Putamen (tissue), 1 donor: ENCODE measurements at places on chromosomes 16 and 17.

DNA sequence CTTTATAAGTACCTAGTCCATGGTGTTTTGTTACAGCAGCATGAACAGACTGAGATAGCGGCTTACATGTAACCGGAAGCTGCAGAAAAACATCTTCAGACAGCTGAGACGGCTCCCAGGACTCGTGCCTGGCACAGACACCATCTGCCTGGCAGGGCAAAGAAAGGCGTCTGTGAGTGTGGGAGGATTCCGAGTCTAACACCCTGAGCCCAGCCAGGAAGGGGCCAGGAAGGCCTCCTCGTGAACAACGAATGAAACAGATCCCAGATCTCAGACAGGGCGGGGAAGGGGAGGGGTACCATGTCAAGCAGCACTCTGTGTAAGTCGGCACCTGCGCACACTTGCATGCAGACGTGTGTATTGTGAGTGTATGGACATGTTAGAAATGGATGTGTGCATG lies 4.4 kb upstream of the CSNK1D start:
- no peak for DNase-seq

DNA sequence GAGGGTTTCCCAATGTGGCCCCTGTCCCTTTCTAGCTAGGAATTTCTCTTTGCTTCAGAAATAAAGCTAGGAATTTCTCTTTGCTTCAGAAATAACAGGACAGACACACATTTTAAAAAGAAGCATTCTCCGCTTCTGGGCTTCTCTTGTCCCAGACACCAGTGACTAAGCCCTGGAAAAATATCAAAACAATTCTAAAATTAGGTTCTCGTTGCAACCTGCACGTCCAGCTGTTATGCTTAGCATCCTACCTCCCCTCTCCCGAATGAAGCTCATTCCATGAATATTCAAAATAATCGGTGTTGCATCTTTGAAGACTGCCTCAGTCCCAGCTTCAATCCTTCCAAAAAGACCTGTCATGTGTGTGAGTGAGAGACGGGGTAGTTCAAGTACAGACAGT lies 45.6 kb upstream of the WSCD1 start:
- no peak for DNase-seq

DNA sequence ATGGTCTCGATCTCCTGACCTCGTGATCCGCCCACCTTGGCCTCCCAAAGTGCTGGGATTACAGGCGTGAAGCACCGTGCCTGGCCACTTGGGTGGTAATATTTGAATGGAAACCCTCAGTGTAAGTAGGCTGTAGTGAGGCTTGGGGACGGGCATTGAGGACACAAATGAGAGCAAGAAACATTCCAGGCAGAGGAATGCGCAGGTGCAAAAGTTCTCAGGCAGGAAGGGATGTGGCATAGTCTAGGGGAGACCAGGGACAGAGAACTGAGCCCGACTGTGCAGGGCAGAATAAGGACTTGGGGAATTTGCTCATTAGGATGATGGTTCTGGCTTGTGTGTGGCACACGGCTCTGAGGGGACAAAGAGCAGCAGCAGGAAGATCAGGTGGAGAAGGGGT lies 54.8 kb downstream of the GRB2 start:
- DNase-seq = no peak

DNA sequence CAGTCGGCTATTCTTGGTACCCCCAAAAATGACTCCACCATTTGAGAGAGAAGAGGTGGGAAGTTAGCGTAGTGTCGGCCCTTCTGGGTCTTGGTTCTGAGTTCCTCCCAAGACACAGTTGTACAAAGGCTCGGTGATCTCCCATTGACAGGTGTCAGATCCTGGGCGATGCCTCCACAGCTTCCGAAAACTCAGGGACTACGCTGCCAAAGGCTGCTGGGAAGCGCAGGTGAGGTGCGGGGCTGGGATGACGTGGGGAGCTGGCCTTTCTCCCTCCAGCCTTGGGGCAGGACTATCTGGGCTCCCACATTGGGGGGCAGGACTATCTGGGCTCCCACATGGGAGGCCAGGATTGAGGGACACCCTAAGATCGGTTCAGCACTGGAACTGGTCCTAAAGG lies 10.4 kb downstream of the CCNF start:
- no peak for DNase-seq

- DNase-seq = no peak
Observed at GRCh38 chr17:40108970-40109824, 8.8 kb upstream of the NR1D1 start.

DNA sequence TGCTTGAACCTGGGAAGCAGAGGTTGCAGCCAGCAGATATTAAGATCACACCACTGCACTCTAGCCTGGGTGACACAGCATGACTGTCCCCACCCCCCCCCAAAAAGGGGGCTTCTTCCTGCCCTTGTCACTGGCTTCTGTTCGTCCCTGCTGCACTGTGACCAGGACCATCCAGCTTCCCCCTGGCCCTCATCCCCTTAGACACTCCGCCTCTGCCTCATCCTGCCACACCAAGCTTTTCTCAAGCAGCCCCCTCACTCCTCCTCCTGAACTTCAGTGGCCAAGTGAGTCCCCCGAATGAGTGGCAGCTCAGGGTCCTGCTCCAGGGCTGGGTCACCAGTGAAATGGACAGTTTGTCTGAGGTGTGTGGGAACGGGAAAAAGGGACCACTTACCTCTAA lies 177.3 kb downstream of the CPPED1 start:
- DNase-seq = no peak

GRCh38 chr16:85416228-85417109 lies 196.7 kb upstream of the GSE1 start:
- no peak for DNase-seq

DNA sequence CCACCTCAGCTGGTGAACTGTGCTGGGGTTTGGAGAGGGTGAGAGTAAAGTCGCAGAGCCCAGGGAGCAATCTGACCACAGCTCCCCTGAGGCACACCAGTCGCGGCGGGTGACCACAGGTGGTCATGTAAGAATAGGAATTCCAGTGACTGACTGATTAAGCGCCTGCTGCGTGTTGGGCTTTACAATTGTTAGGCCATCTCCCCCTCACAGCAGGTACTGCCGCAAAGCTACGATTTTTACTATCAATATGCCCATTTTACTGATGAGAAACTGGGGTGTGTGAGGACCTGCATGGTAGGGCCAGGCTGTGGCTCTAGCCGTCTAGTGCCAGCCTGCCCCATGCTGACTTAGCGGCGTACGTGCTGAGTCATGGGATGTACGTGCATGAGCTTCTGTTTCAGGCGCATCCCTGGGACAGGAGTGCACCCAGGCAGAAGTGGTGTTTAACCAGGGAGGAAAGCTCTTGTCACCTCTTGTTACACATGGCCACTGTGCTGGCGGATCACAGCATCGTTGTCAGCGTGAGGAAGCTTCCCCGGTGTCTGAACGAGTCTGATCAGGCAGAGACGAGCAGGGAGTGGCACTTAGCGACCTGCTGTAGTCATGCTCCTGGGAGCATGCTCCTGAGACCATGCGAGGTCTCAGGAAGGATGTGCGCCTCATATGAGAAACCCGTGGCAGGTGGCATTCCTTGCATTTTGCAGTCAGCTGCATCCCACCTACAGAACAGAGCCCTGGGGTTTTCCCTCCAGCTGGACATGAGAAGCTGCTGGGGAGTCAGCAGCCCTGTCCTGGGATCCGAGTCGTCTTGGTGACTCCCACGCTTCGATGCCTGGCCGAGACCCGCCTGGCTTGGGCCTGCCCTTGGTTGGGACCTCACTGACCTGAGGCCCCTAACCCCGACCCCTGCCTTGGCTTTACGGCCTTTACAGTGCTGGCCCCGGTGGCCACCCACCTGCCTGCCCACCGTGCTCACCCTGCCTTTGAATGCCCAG lies 163.7 kb upstream of the CHMP6 start:
- no peak for DNase-seq

GRCh38 chr17:59298521-59298920 lies 32.9 kb upstream of the YPEL2 start:
- DNase-seq = no peak

GRCh38 chr17:72691586-72691985 lies 400.9 kb downstream of the SLC39A11 start:
- no peak for DNase-seq

- no peak for DNase-seq
Observed at GRCh38 chr17:33562792-33563191, 269.7 kb upstream of the ASIC2 start.

- DNase-seq = no peak
Observed at GRCh38 chr17:35541434-35541833, 4.0 kb upstream of the SLFN12L start.

DNA sequence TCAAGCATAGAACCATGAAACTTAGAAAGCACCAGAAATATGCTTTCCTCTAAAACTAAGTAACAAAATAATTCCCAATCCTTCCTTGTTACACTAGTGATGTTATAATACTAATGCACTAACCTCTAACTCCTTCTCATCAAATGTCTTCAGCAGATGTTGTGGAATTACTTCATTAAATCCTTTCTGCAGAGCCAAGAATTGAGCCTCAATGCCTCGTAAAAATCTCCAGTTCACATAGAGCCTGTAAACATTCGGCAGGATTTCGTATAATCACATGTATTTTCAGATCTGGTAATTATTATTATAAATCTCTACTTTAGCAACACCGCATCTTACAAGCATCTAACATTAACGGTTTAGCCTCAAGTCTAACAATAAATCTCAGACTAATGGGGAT lies 44.7 kb downstream of the CEP95 start:
- DNase-seq = no peak

GRCh38 chr17:1957037-1957436 lies 68.1 kb downstream of the RTN4RL1 start:
- DNase-seq = no peak

DNA sequence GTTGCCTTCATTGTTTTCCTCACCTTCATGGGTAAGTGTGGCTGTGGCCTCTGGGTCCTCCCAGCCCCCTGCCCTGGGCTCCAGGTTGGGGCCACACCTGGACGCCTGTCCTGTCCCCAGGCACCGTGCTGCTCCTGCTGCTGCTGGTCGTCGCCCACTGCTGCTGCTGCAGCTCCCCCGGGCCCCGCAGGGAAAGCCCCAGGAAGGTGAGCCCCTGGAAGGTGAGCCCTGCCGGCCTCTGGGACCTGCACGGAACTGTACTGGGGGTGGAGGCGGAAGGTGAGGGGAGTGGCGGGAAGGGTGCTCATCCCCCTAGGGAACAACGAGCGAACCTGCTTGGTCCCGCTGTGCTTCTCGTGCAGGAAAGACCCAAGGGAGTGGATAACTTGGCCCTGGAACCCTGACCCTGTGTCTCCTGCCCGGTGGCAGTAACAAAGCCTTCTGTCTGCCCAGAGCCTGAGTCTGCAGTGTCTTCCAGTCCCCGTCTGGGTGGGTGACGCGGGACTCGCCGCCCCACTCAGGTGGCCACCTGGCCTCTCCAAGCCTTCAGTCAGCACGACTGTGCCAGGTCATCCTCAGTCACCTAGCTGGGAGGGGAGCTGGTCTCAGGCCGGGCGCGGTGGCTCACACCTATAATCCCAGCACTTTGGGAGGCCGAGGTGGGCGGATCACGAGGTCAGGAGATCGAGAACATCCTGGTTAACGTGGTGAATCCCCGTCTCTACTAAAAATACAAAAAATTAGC lies 831 bp downstream of the SMIM22 start:
- DNase-seq = no peak
